Aorta (tissue), 5 donors: ENCODE measurements at places on chromosomes 11 and 22. TPM values are rescaled to one million over a fixed set of nuclear protein-coding genes. Genes with fewer than 3 reads are reported as not detected.

DNA sequence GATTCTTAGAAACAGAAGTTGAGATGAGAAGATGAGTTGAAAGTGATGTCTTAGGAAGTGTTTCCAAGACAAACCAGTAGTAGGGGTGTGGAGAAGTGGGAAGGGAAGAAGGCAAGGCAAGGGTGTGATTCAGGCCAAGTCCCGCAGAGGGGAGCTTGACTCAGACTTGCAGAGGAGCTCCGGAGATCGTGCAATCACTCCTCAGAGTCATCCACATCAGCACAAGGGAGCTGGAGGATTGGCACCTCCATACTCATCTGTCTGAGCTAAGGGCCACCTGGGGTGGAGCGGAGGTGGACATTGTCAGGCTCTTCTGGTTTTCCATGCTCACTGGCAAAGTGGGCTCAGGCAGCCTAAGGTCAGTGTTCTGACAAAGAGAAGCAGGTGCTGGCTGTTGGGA lies 44.4 kb downstream of the CHRDL2 start:
- no peaks in the 10 kb centered on the region for H3K4me1 ChIP-seq
- H3K27me3 ChIP-seq: no peaks in the 10 kb centered on the region
- DNase-seq: peak; percentile 63
- no peaks in the 10 kb centered on the region for H3K36me3 ChIP-seq
- no peak overlapping the region for H3K27ac ChIP-seq

DNA sequence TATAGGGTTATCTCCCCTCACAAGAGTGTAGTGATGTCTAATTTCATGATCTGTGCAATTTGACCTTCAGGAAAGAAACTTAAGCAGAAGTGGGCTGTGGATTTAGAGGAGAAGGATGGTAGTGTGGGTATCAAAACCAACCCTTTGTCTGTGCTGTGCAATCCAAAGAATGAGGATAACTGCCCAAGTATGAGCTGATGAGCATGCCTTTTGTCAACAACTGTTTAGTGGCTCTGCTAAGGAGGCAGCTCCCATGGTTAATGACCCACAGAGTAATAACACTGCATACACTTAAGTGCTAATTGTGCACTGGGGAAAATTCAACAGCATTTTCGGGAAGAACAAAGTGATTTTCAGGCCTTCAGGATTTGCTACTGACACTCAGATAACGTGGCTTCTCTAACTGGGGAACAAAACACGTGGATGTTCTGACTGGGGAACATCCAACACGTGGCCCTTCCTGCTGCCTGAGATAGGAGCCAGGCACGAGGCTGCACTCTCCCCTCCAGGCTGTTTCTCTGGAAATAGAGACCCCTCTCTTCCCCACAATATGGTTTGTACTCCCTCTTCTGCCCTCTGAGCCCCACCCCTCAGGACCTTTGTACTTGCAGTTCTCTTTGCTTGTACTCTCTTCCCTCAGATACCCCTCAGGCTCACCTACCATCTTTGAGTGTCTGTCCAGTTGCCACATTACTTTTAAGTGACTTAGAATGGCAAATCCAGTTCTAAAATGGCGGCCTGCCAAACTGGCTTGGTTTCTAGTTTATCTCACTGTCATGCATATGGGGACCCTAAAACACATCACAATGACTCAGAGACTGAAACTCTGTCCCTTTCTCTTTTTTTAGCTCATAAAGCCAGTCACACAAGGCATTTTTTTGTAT lies 234.9 kb upstream of the POU2AF2 start:
- H3K27ac ChIP-seq: no peak overlapping the region
- DNase-seq: no peak
- H3K27me3 ChIP-seq: no peaks in the 10 kb centered on the region
- no peaks in the 10 kb centered on the region for H3K36me3 ChIP-seq
- H3K4me3 ChIP-seq: no peak overlapping the region

- H3K27ac ChIP-seq: no peak overlapping the region
- no peak for DNase-seq
- no peaks in the 10 kb centered on the region for H3K36me3 ChIP-seq
- no peaks in the 10 kb centered on the region for H3K27me3 ChIP-seq
- no peak overlapping the region for H3K4me3 ChIP-seq
- H3K4me1 ChIP-seq: no peaks in the 10 kb centered on the region
Measured at GRCh38 chr11:44581246-44581645, 15.8 kb downstream of the CD82 start.

The TECTA gene
- 0.75 TPM for total RNA-seq

The PACSIN2 gene
- total RNA-seq: 59.1 TPM

- no peak overlapping the region for H3K27ac ChIP-seq
- H3K27me3 ChIP-seq: no peaks in the 10 kb centered on the region
- no peak for DNase-seq
- H3K4me3 ChIP-seq: no peak overlapping the region
Measured at GRCh38 chr22:31911565-31912406, 32.5 kb upstream of the YWHAH start.

DNA sequence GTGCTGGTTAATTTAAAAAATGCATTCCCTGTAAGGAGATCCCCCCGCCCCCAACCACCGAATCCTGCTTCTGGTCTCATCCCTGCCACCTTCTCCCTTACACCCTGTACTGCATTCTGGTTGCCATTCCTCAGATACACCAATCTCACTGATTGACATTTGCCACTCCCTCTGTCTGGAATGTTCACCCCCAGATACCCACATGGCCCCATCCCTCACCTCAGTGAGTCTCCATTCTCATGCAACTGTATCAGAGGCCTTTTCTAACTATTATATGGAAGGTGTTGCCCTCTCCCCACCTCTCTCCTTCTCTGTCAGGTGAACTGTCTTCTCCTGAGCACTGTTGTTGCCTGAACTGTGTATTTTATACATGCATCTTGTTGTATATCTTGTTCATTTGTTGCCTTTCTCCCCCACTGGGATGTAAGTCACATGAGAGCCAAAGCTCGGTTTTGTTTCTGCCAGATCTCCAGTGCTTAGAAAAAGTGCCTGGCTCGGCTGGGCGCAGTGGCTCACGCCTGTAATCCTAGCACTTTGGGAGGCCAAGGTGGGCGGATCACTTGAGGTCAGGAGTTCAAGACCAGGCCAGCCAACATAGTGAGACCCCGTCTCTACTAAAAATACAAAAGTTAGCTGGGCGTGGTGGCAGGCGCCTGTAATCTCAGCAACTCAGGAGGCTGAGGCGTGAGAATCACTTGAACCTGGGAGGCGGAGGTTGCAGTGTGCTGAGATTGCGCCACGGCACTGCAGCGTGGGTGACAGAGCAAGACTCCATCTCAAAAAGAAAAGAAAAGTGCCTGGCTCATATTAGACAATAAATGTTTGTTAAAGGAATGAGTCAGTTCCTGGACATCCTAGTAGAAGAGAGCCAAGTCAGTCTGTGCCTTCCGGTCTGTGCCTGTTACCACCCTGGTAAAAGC lies 61.0 kb downstream of the TNRC6B start:
- no peak for DNase-seq
- no peak overlapping the region for H3K27ac ChIP-seq
- no peaks in the 10 kb centered on the region for H3K4me1 ChIP-seq
- H3K4me3 ChIP-seq: no peak overlapping the region
- H3K27me3 ChIP-seq: no peaks in the 10 kb centered on the region
